ENCODE measurements at places on chromosomes 13 and 19.

GRCh38 chr13:33033051-33033812 lies 17.0 kb downstream of the KL start:
- DNase-seq, result peak; percentile 40

DNA sequence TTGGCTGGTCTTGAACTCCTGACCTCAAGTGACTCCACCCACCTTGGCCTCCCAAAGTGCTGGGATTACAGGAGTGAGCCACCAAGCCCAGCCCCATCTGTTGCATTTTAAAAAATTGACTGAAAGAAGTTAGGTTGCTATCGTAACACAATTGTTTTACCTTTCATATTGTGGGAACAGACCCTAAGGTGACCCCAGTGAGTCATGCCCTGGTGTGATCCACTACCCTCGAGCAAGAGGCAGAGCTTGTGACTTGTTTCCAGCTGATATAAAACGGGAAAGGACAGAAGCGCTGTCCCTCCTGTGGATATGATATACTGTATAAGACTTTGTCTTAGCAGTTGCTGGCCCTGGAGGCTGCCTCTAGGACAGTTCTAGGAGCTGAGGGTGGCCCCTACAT lies 308.6 kb downstream of the HS6ST3 start:
- DNase-seq, result no peak

DNA sequence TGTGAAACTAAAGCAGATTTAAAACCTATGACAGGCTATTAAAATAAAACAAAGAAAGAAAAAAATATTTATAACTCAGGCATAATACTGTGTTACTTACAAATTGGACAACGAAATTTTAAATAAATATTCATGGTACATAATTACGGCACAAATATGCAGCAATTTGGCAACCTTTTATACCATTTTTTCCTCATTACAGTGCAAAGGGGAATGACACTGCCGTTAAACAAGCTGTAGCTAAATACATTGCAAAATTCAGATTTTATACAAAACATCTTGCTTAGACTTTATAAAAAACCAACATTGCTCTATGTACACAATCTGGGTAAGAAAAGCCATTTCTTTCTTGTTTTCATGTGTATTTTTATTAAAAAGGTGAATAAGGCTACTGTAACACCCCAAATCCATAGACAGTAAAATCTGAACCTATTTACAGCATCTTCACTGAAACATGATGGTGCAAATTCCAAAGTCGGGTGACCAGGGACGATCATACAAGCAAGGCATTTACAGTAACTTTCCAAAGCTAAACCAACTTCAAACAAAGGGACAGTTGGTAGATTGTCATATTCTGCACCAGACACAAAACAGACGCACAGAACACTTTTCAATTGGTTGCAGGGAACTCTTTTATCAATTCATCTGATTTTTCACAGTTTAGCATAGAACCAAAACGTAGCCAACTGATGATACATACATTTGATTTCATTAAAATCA lies 45.5 kb downstream of the EFNB2 start:
- DNase-seq, result no peak

DNA sequence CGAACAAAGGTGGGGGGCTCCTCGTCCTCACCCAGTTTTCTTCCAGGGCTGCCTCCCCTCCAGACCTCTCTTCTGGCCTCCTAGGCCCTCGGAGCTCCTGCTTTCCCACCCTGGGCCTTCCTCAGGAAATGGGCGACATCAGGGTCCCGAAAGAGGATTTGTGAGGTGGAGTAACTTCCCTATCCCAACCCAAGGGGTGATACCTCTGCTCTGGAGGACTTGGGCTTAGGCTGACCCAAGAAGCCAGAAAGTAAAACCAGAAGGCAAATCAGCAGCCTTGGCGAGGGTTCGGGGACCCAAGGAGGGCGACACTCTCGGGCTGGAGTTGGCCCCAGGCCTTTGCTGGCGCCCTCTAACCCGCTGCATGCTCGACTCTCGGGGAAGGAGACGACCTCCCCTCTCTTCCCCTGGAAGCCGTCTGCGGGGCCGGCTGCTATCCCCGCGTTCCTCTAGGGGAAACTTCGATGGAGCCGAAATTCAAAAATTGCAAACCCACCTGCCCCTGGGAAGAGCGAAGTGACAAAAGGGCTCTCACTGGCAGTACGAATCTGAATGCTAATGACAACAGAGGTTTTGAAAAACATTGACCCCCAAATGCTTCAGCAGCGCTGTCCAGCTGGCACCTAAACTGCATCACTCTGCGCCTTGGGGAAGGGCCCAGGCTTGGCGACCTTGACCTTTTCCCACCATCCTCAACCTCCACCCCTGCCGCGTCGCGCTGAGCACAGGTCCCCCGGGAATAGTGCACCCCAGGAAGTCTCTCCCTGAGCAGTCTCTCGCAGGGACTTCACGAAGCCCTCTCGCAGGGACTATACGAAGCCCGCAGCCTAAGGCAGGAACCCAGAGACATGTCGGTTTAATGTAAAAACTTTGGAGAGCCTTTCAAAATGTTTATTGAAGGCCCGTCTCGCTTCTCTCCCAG lies 2.4 kb downstream of the PDX1 start:
- DNase-seq, result no peak

GRCh38 chr13:65929436-65929835 lies 1300.7 kb downstream of the PCDH9 start:
- no peak for DNase-seq
